GM04503 (cell line): ENCODE measurements at places on chromosomes 5 and 9.

GRCh38 chr5:141560725-141561483 is 57.9 kb downstream of the DIAPH1 start:
- peak; percentile 83 for DNase-seq

DNA sequence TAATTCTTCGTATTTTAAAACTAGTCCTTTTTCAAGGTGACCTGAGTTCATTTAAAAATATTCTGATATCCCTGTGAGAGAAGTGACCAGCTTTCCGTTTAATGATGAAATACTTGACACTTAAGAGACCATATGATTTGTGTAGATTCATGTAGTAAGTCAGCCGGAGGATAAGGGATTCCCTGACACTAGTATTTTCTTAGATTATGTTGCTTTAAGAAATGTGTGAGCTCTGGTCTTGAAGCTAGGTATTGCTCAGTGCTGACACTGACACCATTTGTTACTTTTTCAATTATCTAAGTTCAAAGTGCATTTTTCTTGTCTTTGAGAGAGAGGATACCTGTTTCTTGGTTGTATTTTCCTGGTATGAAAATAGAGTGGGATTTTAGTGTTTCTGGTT is 4.2 kb downstream of the NIPBL start:
- no peak for DNase-seq

DNA sequence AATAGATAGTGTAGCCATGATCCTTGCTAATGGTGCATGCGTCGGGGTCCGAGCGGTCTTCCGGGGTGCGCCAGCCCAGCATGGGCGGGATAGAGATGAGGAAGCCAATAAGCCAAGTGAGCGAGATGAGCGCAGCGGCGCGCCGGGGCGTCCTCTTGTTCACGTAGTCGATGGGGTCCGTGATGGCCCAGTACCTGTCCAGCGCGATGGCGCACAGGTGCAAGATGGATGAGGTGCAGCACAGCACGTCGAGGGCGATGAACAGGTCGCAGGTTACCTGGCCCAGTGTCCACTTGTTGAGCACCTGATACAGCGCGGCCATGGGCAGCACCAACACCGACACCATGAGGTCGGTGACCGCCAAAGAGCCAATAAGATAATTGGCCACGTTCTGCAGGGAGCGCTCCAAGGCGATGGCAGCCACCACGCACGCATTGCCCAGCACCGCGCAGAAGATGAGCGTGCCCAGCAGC is 1.1 kb downstream of the HTR1A start:
- DNase-seq, result no peak

GRCh38 chr9:96344458-96345180 is 38.9 kb downstream of the SLC35D2 start:
- DNase-seq, result peak; percentile 54

- no peak for DNase-seq
These were observed 312.5 kb downstream of the ACTL7B start for GRCh38 chr9:108543251-108543778.

DNA sequence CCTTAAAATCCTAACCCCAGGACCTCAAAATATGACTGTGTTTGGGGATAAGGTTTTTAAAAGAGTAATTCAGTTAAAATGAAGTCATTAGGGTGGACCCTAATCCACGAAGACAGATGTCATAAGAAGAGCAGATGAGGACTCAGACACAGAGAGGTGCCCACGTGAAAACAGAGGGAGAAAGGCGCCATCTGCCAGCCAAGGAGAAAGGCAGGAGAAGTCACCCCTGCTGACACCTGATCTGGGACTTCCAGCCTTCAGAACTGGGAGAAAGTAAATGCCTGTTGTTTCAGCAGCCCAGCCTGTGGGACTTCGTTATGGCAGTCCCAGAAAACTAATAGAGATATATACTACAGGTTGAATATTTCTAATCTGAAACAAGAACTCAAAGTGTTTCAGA is 67.4 kb downstream of the ROR2 start:
- DNase-seq, result no peak

GRCh38 chr5:175921061-175921730 is 46.9 kb downstream of the THOC3 start:
- DNase-seq, result no peak

DNA sequence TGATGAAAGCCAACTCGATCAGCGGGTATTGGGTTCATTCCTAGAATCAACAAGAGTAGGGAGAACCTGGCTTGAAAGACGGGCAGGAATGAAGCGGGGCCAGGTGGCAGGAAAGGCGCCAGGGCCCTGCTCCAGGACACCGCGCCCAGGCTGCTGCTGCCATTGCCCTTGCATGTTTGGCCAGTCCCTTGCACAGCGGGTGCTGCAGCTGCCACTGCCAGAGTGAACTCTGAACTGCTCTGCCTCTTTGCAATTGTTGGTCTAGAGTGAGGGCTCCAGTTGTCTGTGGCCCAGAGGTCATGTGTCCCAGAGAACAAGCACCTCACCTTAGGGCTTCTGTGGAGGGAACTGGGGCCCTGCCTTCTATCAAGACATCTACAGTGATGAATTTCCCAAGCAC is 24.0 kb upstream of the CARTPT start:
- DNase-seq, result no peak

- DNase-seq, result no peak
These were observed 50.8 kb downstream of the ALDH7A1 start for GRCh38 chr5:126544087-126544740.

- no peak for DNase-seq
These were observed 169.6 kb upstream of the SNX2 start for GRCh38 chr5:122605236-122605635.

- DNase-seq, result peak; percentile 50
These were observed 99.3 kb upstream of the LRRTM2 start for GRCh38 chr5:138974227-138975063.

DNA sequence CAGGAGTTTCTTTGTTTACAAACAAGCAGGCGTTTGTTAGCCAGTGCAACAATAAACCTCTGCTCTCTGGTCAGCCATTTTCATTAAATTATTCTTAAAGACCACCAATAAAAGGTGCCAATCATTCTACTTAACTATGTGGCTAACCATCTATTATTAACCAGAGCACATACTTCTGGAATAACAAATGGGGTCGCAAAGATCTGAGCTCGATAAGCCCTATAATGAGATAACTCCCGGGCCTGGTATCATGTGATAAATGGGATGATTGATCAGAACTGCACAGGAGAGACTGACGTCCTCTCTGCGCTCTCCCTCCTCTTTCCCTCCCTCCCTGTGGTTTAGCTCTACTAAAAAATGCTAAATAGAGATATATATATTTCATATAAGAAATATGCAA is 488.2 kb downstream of the NTRK2 start:
- DNase-seq, result no peak

DNA sequence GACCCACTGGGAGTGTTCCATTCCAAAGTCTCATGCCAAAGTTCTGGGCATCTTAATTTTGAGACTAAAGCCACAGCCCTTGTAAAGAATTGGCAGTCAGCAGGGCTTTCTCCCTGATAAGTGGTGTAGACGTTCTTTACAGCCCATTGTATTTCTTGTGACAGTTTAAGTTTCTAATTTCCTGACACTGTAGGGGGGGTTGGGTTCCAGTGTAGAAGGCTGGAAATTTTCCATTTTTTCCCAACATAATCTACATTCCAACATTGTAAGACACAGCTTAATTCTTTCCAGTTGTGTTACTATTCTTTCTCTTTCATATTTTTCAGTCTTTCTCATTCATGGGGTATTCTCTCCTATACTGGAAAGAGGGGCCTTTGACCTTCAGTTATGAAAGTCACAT is 121.1 kb downstream of the FBXL7 start:
- peak; percentile 57 for DNase-seq

DNA sequence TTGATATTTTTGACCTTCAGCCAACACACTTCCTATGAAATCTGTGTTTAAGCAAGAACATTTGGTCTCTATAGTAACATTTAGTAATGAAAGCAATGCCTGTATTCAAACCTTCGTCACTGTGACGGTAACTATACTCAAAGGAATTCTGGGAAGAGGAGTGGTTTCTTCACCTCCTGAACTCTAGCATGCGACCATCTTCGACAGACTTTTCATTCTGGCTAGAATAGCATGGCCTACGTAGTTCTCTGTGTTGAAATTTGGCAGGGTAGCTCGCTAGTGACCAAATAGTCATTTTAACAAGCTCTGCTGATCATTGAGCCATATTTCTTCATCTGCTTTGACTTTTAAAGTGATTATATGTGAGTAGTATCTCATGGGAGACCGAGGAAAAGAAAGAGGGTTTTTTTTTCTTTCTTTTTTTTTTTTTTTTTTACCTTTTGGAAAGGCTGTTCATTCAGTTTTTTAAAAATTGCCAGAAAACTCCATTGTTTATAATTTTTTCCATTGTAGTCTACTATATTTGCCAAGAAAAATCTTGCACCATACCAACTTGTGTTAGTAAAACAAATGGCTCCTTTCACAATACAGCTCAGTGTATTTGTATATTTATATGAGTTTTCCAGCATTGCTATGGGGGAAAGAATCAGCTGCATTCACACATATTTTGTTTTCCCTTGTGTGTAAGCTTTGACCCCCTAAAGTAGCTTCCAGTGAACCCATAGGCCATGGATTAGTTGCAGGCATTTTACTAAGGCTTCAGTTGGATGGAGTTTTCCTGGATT is 166.8 kb downstream of the NNT start:
- DNase-seq, result peak; percentile 92

DNA sequence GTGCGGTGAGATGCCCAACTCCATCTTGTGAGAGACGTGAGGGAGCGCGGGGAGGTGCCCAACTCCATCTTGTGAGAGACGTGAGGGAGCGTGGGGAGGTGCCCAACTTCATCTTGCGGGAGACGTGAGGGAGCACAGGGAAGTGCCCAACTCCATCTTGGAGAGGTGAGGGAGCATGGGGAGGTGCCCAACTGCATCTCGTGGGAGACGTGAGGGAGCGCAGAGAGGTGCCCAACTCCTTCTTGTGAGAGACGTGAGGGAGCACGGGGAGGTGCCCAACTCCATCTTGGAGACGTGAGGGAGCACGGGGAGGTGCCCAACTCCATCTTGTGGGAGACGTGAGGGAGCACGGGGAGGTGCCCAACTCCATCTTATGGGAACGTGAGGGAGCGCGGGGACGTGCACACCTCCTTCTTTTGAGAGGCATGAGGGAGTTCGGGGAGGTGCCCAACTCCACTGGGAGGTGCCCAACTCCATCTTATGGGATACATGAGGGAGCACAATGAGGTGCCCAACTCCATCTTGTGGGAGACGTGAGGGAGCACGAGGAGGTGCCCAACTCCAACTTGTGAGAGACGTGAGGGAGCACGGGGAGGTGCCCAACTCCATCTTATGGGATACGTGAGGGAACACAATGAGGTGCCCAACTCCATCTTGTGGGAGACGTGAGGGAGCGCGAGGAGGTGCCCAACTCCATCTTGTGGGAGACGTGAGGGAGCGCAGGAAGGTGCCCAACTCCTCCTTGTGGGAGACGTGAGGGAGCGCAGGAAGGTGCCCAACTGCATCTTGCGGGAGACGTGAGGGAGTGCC is 235.4 kb downstream of the CACNA1B start:
- no peak for DNase-seq

DNA sequence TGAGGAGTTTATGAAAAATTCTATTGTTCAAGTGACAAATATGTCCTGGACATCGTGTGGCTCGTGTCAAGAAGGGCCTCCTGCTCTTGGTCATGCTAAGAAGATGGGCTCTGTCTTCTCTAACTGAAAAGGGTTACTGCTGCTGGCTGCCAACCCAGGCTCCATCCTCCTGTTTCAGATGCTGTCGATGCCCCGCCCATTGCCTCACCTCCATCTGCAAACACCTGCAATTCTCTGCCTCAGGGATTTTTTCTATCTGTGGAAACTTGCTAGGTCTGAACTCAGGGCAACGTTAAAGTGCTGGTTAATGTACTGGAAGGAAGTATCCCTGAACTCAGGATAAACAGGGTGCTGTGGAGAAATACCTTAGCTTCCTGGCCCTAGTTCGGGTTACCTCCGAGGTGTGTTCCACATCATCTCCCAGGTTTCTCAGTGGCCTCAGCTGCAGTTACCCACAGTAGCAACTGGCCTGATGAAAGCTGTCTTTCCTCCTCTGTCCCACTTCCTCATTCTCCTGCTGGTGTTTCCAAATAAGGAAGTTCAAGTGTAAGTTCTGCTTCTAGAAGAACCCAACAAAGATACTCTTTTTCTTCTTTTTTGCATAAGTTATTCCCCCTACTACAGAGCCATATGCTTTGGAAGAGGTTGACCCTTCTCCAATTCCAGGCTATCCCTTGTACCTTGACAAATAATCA is 151.7 kb upstream of the SMIM23 start:
- no peak for DNase-seq

- DNase-seq, result no peak
These were observed 1606.2 kb upstream of the NUDT12 start for GRCh38 chr5:105168806-105169205.

- no peak for DNase-seq
These were observed 14.2 kb upstream of the ZNF608 start for GRCh38 chr5:124760608-124761007.
